ENCODE measurements at places on chromosomes 11 and 22.

- DNase-seq: no peak
Observed at GRCh38 chr11:60251485-60252212, 8.7 kb upstream of the MS4A4E start.

- DNase-seq: no peak
Observed at GRCh38 chr11:66741153-66741552, 12.1 kb upstream of the SPTBN2 start.

- DNase-seq: peak; percentile 16
Observed at GRCh38 chr11:93908689-93909088, 58.3 kb upstream of the VSTM5 start.

GRCh38 chr11:134417871-134418840, 6.1 kb upstream of the B3GAT1 start:
- no peak for DNase-seq

DNA sequence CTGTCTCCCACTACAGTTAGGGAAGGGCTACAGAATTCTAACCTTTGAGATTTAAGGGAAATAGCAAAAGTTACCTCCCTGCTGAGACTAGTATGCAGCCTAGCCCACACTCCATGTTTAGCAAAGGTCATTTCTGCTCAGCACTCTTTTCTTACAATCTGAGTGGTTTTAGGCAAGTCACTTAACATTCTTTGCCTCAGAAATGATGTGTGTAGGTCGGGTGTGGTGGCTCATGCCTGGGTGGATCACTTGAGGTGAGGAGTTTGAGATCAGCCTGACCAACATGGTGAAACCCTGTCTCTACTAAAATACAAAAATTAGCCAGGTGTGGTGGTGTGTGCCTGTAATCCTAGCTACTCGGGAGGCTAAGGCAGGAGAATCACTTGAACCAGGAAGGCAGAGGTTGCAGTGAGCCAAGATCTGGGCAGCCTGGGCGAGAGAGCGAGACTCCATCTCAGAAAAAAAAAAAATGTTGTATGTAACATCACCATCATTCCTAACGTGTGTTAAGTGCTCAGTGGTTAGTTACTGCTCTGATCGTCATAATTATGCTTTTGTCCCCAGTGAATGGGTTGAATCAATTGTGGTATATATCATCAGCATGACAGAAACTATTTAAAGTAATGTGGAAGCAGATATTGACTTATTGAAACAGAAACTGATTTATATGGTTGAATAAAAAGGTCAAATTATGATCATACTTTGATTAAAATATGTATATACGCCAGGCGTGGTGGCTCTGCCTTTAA, 55.0 kb downstream of the COPB1 start:
- DNase-seq: no peak

DNA sequence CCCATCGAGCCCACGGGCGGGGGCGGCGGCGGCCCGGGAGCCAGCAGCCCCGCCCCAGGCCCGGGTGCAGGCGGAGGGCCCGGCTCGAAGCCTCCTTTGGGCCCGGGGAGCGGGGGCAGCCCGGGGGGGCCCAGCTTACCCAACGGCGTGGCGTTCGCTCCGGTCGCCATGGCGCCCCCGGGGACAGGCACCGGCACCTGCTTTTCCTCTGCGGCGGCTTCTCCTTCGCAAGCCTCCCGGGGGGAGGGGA, 194 bp downstream of the SF1 start:
- DNase-seq: no peak

DNA sequence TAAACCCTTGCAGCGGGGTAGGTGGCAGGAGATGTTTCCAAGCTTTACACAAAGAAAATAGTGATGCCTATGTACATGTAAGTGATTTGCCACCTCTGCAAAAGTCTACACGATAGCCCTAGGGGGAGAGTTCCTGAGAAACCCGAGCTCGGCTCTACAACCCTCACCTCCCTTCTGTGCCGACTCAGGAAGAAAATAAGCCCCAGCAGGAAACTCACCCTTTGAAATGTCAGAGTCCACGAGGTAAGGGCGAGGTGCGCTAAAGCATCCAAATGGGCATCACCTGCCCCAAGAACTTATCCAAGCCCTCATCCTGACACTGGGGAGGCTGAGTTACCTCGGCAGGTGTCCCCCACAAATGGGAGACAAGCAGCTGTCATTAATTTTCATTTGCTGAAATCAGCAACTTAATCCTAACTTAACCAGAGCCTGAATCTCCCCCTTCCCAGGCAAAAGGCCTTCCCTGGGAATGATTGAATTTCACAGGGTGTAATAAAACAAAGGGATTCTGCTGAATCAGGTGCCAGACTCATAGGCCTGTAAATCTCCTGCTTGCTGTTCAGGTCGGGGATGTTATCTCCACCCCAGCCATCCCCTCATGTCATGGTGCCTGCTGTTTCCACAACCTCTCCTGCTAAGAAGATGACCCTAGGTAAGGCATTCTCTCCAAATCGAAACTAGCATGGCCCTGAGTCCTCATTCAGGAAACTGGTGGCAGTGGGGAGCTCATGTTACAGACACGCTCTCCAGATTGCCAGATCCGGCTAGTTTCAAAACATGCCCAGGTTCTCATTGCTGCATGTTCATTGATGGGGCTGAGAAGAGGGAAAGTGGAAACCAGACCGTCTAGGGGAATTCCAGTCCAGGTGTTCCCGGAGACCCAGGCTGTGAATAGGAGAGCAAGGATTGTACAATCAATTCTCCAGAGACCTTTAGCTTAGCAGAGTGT, 105.3 kb upstream of the KIRREL3 start:
- no peak for DNase-seq

Measured in fibroblast of the conjunctiva (primary cell).